CD4-positive, alpha-beta T cell treated with Interleukin-10 for 1 hour (primary cell): ENCODE measurements at places on chromosomes 6 and 20.
A peak's percentile ranks its signal among the peaks of the same experiment; 100 is the strongest.

DNA sequence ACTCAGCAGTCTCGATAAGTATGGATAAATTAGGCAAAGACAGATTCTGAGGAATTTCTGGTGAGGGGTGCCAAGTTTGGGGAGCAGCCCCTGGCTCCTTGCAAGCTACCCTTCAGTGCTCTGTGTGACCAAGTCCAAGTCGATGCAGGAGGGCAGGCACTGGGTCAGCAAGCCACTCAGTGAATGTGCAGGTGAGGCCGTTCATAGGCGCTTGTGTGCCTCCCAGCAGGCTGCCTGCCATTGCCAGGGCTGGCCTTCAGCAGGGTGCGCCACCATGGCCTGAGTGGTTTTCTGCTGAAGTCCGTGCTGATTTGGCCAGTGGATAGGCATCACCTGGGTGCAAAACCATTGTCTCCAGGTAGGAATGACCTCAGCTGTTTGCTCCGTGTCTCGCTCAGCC, 3.3 kb upstream of the GNRH2 start:
- DNase-seq = no peak

DNA sequence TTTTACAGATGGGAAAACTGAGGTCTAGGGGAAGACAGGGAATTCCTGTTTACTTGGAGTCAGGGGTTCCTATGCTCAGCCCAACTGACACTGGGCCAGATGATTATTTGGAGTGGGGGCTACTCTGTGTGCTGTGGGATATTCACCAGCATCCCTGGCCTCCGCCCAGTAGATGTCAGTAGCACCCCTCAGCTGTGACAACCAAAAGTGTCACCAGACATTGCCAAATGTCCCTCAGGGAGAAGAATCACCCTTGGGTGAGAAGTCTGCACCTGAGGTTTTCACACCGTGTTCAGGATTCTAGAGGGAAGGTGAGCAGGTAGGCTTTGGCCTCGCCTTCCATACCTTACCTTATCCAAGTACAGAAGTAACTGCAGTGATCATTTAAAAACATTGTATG, 27.6 kb downstream of the CDH26 start:
- DNase-seq = peak; percentile 3

- no peak for DNase-seq
These were observed 10.5 kb downstream of the NKX2-2 start for GRCh38 chr20:21503345-21503744.

DNA sequence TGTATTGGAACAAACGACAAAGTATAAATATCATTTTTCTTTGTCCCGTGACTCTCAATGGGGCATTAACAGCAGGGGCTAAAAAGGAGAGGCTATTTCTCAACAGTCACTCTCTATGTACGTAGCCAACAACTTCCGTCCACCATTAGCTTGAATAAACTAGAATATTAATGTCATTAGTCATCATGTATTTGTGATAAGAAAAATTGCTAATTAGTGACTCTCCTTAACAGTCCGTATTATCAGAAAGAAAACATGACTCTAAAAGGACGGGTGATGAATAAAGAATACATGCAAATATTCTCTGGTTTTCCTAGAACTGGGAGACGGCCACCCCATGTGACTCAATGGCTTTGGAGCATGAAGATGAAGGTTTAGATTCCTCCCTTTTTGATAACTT, 18.6 kb downstream of the VIP start:
- DNase-seq = no peak

GRCh38 chr6:49607391-49607982, 29.2 kb downstream of the RHAG start:
- DNase-seq = no peak

DNA sequence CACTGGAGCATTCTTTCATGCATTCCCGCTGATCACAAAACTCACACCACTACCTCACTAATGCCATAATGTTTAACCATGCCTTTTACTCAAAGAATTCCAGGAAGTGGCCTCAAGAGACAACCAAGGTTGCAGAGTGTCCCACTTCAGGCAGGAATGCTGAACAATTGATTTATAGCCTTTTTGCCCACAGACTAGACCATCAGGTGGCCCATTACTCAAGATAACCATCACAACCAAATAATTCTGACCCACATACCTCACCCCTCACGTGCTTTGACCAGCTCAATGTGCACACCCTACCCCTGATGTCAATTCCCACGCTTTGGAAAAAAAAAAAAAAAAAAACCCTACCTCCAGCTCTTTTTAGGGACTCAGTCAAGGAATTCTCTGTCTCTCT, 220.6 kb upstream of the UFL1 start:
- no peak for DNase-seq

DNA sequence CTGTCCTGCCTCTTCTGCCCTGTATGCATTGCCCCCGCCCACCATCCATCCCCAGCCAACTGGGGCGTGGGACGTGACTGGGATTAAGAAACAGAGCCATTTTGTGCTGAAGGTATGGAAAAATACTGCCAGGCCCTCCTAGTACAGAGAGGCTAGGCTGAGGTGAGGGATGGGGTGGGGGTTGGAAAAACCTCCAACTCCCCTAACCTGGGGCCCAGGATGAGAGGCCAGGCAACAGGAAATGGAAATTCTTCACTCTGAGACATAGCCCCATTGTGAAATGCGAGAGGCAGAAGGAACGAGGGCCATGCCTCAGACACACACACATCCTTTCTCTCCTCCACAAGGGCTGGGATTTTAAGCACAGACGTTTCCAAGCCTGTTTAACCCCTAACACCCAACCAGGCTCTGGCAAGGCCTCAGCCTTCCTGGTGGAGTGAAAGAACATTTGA, 19.9 kb downstream of the KCNK5 start:
- DNase-seq = no peak

DNA sequence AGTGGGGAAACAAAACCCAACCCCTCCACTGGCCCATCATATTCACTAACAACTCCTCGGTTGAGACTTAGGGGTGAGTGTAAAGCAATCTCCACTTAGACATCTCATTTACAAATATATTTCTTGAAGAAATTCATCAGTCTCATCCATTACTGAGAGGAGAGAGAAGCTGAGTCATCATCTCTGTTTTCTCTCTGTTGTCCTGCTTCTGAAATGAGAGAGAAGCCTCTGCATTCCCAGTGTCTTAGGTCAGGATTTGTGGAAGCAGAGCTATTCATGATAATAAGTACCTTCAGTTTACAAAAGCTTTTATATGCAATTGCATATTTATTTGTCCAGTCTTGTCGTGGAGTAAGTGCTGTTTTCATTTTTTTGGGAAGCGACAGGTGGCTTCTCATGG, 879 bp downstream of the MEP1A start:
- DNase-seq = no peak

DNA sequence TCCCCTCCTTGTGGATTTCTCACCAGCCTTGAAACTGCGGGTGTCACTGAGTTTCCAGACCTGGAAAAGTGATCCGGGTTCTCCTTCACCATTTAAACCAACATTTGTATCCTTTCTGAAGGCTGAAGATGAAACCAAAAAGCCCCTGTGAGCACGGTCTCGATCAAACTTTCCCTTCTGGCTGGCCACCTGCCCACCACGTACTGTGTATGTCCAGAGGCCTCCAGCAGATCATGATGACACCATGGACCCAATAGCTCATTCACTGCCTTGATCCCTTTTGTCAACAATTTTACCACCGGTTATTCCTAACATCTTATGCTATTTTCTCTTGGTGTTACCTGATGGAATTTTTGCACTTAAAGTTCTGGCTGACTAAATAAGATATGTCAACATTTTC, 15.6 kb downstream of the ULBP1 start:
- no peak for DNase-seq

DNA sequence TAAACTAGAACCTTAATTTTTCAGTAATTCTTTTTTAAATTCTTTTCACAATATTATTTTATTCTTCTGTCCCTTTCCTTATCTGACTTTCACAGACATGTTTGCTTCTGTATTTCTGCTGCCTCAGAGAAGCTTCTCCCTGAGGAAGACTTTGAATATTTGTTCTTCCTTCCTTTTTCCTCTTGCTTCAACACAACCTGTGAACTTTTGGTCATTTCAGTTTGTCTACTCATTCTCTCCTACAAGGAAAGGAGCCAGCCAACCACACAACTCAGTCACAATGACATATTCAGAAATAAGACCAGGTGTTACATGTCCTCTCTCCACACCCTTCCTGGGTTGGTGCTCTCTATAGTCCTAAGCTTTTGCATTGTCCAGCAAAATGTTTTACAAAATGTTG, 310.4 kb downstream of the TFAP2B start:
- no peak for DNase-seq

DNA sequence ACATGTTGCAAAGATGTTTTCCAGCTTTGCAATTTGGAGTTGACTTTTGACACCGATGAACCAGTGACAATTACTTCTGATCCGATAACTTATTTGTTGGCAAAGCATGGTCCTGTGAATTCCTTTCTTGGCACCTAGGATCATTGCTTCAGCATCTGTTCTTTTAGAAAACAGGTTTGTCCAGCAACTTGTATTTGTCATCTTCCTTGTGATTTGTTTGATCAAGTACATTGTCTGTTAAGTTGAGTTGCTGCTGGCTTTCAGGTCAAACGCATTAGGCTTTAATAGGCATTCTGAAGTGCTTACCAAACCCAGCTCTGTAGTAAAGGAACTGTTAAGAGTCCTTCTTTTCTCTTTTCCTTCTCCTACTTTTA, 192.4 kb upstream of the ZNF217 start:
- no peak for DNase-seq

- DNase-seq = no peak
These were observed 13.9 kb upstream of the ABHD16B start for GRCh38 chr20:63847237-63848002.

GRCh38 chr20:49966861-49967260, 15.9 kb upstream of the SNAI1 start:
- no peak for DNase-seq

GRCh38 chr6:28589234-28589956, 63.7 kb downstream of the GPX5 start:
- DNase-seq = peak; percentile 21

DNA sequence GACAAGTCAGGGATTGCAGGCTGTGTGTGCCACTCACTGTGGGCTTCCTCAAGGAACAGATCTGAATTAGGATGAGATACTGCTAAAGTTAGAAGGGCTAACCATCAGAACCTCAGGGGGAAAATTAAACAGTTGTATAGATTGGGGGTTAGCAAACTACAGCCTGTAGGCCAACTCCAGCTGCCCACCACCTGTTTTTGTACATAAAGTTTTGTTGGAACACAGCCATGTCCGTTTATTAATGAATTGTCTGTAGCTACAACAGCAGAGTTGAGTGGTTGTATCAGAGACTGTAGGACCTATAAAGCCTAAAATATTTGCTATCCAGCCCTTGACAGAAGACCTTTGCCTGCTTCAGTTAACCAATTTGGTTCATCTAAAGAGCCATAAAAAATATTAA, 127.2 kb upstream of the ECI2 start:
- no peak for DNase-seq

DNA sequence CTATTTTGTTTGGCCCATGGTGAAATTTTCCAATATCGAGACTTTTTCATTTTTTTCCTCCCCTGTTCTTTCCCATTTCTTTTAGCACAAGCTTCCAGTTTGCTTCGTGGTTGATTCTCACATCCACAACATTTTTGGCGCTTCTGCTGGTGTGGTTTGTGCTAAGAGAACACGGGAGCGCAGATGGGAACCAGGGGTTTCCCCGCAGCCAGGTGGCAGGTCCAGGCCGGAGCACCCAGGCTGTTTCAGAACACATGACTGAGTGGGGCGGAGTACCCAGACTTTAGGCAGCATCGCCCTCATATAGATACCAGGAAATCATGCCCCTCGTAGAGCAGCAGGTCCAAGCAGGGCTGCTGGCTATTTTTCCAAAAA, 58.0 kb downstream of the SYTL3 start:
- no peak for DNase-seq

DNA sequence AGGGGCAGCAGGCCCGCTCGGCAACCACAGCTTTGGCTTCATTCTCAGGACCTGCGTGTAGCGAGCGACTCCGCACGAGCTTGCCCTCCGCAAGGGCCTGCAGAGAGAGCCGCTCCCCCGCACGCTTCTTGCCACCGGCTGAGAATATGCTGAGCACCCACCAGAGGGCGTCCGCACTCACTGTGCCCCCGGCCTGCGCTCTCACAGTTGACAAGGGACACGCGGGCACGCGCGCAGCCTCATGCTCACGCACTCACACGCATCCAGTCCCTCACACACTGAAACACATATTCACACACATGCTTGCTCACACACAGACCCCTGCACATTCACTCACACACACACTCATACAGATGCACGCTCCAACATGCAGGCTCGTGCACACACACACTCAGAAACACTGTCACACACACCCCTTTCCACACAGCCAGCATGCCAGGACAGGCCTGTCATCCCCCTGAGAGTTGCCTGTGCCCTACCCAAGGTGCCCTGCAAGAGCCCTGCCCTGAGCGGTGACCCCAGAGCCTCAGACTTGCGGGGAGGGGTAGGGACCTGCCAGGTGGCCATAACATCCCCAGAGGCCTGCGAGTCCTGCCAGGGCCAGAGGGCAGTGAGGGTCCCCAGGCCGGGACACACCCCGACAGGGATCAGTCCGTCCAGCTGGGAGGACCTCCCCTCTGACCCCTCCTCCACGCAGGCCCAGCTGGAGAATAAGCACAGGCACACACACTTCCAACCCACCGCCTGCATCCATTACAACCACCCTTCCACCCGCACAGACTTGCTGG, 174.1 kb downstream of the BMP7 start:
- peak; percentile 44 for DNase-seq

DNA sequence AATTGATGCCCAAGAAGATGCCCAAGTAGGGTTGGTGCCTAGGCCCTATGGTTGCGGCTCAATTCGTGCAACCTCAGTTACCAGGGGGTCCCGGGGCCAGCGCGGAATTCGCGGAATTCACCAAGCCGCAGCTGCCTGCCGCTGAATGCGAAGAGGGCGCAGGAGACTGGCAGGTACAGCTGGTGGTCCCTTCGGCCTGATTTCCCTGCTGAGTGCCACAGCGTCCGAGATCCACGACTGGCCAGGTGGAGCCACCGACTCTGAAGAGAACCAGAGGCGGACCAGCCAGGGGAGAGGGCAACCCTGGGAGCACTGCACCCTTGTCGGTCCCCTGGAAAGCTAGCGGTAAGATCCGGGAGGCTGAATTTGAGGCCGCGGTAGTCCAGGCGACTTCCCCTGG, 6.8 kb upstream of the TFAP2D start:
- DNase-seq = no peak

GRCh38 chr6:125192610-125192930, 39.0 kb downstream of the TPD52L1 start:
- DNase-seq = no peak

DNA sequence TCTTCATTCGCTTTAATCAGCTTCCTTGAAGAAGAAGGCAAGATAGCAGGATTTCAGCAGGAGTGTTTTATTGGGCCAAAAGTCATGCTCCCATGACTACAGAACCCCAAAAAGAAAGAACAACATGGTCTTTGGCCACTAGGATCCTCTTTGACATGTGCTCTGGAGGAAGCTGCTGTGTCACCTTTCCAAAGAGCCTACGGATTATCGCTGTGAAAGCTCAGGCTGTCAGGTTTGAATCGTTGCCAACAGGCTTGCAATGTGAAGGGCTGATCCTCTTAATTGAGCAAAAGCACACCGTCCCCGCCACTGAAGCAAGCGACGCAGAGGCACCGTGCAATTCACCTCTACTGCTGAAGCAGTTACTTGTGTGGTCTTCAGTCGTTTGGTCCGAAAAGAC, 29.0 kb downstream of the MYLIP start:
- DNase-seq = no peak
